G401 (cell line): ENCODE measurements at places on chromosomes 16 and 17. TPM values are rescaled to one million over a fixed set of nuclear protein-coding genes. Genes with fewer than 3 reads are reported as not detected.
A peak's percentile ranks its signal among the peaks of the same experiment; 100 is the strongest.

Gene CNGB1
- total RNA-seq: not detected in 2 replicates

GRCh38 chr17:82121660-82122629 is 23.9 kb upstream of the FASN start:
- no peak for DNase-seq

Gene ZG16
- total RNA-seq: not detected in 2 replicates

Gene UQCRC2
- 73.9 and 94.3 TPM in 2 replicates for total RNA-seq

DNA sequence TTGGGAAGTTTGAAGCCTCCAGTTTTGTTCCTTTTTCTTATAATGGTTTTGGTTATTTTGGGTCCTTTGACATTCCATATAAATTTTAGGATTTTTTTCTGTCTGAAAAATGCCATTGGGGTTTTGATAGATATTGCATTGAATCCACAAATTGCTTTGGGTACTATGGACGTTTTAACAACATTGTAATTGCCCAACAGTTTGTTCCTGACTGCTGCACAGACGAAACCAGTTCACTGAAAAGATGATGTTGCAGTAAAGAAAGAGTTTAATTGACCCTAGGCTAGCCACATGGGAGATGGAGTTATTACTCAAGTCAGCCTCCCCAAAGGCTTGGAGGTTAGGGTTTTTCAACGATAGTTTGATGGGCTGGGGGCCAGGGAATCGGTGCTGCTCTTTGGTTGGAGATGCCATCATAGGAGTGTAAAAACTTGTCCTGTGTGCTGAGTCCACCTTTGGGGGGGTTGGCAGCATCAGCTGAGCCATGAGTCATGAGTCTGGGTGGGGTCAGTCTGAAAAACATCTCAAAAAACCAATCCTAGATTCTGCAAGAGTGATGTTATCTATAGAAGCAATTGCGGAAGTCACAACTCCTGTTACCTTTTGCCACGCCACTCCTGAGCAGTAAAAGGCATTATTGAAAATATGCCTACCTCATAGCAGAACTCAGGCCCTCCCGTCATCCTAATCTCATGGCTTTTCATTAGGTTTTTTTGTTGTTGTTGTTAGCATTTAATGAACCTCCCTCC is 2.7 kb upstream of the PRSS41 start:
- DNase-seq: no peak

- no peak for DNase-seq
Measured at GRCh38 chr17:72254808-72255449, 134.1 kb downstream of the SOX9 start.

Gene VASN
- 9.9 and 14.4 TPM in 2 replicates for total RNA-seq

Gene RAB40B
- 28.7 and 37.8 TPM in 2 replicates for total RNA-seq

DNA sequence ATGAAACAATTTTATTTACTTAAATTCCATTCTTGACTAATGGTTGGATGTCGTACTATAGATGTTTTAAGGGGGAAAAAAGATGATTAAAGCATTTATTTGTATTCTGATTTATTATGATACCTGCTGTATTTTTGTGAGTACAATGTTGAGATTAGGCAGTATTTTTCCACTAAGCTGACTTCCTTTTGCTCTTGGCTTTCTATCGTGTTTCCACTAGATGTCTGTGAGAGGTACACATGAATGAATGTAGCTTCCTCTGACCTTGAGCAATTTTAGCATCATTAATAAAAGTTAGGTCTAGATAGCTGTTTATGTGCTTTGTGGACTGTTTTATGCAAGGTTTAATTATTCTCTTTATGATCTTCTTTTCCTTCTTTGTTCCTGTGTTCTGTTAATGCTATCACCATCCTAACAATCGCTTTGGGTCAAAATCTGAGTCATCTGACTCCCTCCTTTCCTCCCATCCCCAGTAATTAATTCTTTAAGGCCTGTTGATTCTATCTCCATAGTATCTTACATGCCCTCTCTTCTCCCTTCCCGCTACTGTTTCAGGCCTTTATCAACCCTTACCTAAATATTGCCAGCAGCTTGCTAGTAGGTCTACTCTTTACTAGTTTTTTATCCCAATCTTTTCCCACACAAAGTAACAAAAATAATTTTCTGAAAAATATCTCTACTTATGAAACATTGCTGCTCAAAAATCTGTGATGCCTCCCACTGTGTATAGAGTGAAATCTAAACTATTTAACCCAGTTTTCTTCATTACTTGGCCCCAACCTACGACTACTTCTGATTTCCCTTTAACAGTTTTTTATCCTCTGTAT is 76.0 kb downstream of the VMP1 start:
- DNase-seq: peak; percentile 42

DNA sequence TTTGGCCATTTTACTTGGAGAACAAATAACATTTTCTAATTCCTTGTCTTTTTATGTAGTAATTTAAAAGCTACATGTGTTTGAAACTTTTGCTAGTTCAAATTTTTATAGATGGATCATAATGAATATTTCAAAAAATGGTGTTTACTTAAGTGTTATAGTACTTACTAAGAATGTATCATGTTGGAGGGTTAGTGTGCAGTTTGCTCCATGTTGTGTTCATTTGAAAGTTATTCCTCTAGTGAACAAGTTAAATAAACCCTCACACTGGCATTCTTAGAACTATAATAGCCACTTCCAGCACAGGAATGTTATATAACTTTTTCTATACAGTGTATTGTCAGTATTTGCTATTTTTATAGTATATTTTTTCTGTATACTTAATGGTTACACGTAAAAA is 62.8 kb downstream of the MRTFB start:
- no peak for DNase-seq
